ENCODE measurements at places on chromosomes 7 and 10.
A peak's percentile ranks its signal among the peaks of the same experiment; 100 is the strongest.

- no peak for DNase-seq
These were observed 476.1 kb downstream of the IPMK start for GRCh38 chr10:57791546-57791945.

DNA sequence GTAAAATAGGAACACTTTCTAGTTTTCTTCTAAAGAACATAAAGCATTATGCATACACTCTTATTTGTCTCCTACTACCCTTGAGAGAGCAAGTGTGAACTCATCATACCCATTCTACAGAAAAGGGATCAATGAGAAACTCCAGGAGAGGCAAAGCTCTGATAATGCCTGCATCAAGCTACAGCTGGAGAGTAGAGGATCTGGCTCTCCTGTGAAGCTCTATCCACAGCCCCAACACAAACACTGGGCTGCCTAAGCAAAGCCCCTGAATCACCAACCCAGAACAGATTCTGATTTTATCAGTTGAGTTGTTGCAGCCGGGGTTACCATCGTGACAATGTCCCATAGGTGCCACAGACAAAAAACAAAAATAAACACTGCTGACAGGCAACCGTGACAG lies 74.9 kb downstream of the NUDCD3 start:
- DNase-seq = no peak

GRCh38 chr10:121222842-121223241 lies 371.7 kb downstream of the WDR11 start:
- no peak for DNase-seq

GRCh38 chr7:100655908-100656674 lies at the start of gene ACTL6B:
Gene ACTL6B (minus strand): TSS chr7:100656448. CDS start chr7:100656354, 94 bp downstream.
- no peak for DNase-seq

GRCh38 chr10:78529262-78529661 lies 495.6 kb downstream of the RPS24 start:
- DNase-seq = no peak

DNA sequence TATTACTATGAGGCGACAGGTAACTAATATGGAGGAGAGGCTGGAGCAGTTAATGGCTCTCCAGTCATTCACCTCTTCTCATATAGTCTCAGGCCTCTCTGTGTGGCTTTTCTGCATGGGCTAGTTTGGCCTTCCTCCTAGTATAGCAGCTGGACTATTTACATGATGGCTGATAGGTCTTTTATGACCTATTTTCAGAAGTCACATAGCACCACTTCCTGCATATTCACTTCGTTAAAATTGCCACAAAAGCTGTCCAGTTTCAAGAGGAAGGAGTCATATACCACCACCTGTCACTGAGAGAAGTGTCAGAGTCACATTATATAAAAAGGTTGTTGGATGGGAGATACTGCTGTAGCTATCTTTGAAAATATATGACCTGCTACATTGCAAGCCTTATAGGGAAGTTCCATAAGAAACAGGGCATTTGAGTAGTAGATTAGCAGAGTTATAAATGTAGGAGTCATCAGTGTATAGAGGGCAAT lies 8.0 kb upstream of the DMTF1 start:
- DNase-seq = no peak

DNA sequence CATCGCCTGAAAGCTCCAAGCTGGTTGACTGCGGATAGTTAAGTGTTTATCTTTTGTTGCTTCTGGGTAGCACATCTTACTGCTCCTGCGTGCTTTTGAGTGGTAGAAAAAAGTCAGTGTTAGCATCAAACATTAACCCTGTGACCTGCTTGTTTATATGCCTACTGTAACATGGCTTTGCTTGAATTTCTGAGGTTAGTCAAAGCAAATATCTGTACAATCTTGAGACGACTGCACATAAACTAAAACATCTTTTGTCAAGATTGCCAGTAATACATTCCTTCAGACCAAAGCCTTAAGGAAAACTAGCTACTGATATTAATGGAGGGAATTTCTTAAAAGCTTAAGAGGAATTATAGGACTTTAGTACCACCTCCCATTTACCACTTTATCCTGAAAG lies 163.7 kb downstream of the BAMBI start:
- DNase-seq = no peak

DNA sequence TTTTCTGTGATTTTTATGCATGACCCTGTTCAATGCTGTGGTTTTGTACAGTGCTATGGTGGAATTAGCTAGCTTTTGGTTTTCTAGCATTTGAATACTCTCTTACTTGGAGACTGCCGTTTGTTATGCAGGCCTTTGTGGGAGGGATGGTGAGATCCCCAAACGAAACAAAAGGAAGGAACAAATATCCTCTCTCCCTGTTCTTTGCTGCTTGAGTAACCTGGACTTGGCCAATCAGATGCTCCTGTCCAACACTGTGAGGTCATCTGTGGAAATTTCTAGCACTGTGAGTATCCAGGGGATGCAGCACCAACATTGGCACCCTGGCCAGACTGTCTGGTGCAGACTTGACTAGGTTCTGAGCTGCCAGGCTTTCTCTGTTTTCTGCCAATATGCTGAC lies 314.4 kb downstream of the ANKRD30A start:
- DNase-seq = no peak

GRCh38 chr7:110388457-110388856 lies 702.5 kb upstream of the LRRN3 start:
- DNase-seq = no peak

DNA sequence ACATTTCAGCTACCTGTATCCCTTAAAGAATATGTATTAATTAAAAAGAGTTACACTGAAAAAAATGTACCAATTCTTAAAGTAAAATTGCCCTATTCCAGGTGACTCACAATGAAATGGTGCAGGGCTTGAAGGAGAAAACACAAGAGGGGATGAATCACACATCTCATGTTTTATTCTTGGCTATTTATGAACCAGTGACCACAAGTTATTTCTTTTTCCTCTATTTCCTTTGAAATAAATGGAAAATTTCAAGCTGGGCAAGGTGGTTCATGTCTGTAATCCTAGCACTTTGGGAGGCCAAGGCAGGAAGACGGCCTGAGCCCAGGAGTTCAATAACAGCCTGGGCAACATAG lies 106.8 kb downstream of the UBE2H start:
- no peak for DNase-seq

GRCh38 chr10:116716381-116716780 lies 26.0 kb downstream of the HSPA12A start:
- no peak for DNase-seq

DNA sequence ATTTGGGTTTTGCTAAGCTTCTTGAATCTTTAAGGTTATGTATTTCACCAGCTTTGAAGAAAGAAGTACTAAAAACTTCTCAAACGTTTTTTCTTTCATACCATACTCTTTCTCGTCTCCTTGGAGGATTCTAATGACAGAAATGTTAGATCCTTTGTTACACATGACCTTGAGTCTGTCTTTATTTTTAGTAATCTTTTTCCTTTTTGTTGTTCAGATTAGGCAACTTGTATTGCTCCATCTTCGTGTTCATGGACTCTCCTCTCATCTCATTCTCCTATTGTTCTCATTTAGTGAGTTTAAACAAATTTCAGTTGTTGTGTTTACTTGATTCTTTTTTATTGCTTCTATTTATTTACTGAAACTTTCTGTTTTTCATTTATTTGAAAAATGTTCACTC lies 73.7 kb downstream of the WDFY4 start:
- no peak for DNase-seq

- peak; percentile 63 for DNase-seq
These were observed 2.3 kb downstream of the DNTT start for GRCh38 chr10:96306516-96306915.

DNA sequence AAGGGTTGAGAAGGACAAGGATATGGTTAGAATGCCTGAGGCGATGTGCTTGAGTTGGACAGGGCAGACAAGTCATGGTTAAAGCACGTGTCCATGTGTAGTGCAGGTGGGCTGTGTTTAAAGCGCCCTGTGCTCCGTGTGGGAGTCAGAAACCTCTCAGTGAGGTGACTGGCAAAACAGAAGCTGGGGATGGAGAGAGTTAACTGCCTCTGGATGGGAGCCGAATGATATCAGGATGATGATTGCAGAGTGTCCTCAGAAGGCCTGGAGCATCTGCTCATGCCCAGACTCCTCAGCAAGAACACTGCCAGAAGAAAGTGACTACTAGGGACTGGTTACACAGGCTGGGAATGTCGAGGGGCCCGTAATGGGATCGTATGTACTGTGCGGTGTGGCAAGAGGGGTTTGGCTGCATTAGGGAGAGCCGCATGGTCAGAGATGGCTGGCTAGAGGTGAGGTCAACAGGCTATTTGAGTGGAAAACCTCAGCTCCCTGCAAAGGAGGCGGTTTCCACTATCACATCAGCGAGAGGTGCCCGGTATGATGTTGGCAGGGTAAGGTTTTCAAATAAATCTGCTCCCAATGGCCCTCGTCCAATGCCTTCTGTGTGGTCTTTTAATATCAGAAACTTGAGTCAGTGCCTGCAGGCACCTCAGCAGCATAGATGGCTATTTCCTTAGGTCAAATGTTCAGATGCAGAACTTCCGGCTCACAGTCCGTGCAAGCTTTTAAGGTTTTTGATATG lies 26.1 kb upstream of the MRC1 start:
- no peak for DNase-seq

DNA sequence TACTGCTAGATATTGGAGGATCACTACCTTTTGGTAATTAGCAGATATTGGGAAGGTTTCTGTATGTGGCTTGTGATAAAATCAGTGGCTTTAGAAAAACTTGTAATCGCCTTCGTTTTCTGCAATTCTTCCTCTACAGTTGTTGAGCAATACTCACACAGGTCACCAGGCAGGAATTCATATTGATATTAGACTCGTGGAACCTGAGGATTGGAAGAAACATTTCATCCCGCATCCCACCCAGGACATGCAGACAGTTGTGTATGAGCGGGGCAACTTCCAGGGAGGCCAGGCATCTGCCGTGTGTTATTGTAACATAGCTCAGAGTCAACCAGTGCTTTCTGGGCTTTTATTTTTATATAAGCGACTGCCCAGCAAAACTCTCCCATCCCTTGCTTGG lies 821.3 kb downstream of the LRMDA start:
- DNase-seq = no peak

DNA sequence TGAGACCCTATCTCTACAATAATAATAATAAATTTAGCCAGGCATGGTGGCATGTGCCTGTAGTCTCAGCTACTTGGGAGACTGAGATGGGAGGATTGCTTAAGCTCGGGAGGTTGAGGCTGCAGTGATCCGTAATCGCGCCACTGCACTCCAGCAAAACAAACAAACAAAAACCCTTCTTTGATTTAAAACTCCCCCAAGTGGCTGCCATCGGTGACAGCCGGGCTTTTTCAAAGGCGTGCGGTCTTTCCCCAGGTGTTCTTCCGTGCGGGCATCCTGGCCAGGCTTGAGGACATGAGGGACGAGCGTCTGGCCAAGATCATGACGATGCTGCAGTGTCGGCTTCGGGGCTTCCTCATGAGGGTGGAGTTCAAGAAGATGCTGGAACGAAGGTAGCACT lies 1.9 kb upstream of the MYH16 start:
- DNase-seq = no peak

- peak; percentile 47 for DNase-seq
These were observed 256.4 kb downstream of the CAMK1D start for GRCh38 chr10:12605580-12606405.

DNA sequence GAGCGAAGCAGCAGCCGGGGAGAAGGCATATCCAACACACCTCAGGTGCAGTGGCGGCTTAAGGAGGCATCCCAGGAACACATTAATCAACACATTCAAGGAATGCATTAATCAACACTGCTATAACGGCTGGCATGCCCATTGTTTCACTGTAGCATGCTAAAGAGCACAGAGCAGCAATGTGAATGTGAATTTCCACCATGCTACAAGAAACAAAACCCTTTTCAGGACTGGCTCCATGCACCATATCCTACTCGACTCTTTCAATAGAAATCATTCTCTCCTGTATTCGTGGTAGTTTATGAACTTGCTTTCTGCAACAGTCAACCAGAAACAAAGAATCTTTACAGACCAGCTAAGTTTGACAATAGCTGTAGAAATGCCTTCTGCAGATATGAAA lies 149.0 kb downstream of the NRCAM start:
- no peak for DNase-seq

GRCh38 chr7:15921576-15921975 lies 235.1 kb upstream of the MEOX2 start:
- DNase-seq = no peak

- DNase-seq = no peak
These were observed 19.8 kb downstream of the COL1A2 start for GRCh38 chr7:94414481-94414880.

- DNase-seq = no peak
These were observed 101.5 kb downstream of the ORC5 start for GRCh38 chr7:104106108-104106905.

DNA sequence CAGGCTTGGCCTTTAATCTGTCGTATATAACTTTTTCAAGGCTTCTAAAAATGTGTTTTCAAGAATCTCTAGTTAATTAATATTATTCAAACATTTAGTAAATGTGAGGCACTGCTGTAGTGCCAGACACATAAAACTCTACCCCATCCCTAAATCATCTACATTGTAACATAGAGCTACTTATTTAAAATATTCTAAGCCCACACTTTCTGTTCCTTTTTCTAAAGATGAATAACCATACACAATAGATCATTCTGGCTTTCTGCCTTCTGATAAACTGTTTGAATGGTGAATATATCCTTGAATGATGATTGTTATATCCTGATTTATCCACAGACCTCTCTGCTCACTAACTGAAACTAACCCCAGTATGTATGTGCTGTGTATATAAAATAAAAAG lies 41.4 kb downstream of the BRAF start:
- no peak for DNase-seq

GRCh38 chr10:75568450-75569130 lies 137.2 kb downstream of the LRMDA start:
- DNase-seq = no peak

DNA sequence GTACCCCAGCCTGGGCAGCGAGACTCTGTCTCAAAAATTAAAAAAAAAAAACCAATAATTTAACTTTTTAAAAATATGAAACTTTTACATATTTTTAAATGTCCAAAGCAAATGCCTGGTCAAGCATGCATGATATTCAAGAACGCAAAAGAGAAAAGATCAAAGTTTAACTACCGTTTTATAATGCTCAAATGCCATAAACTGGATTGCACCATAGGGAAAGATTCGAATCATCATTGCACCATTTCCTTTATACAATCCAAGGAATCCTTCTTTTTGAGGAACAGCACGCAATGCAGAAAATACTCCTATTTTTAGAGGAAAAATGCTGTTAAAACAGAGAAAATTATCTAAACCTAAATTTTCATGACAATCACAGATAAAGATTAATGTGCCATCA lies 20.9 kb downstream of the SLC25A16 start:
- no peak for DNase-seq

DNA sequence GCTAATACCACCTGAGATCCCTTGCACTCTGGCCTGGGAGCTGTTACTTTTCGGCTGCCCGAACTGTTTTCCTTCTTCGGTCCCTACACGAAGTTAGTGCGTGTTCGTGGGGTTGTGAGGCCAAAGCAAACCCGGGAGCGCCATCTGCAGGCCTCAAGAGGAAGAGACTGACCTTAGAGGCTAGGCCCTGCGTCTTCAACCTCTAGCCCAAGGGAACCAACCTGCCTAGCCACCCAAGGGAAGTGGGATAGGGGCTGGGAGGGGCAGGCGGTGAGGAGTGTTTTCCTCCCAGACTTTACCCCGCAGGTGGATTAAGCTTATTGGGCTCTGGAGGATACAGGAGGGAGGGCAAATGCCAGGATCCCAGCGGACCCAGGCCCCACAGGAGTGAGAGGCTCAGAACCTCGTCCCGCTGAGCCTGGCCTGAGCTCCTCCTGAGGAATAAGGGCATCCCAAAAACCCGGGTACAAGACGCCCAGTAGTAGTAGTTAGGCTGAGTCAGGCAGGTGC lies 1.7 kb upstream of the PAX2 start:
- DNase-seq = no peak

- DNase-seq = no peak
These were observed 19.1 kb upstream of the KLF6 start for GRCh38 chr10:3803927-3804741.
